ENCODE measurements at places on chromosomes 6 and 20. TPM values are rescaled to one million over a fixed set of nuclear protein-coding genes. Genes with fewer than 3 reads are reported as not detected.

The PTK6 gene
- 0.14 TPM for polyA plus RNA-seq

The CNBD2 gene
- 0.33 TPM for polyA plus RNA-seq

The TMEM244 gene
- polyA plus RNA-seq, result 0.52 TPM

The C6orf163 gene
- polyA plus RNA-seq, result not detected

The RAB44 gene
- polyA plus RNA-seq, result 0.14 TPM

The ARMC12 gene
- 1.5 TPM for polyA plus RNA-seq

The CSE1L gene
- polyA plus RNA-seq, result 70.8 TPM

GRCh38 chr20:48584391-48585060, 243.3 kb downstream of the PREX1 start:
- DNase-seq, result no peak

DNA sequence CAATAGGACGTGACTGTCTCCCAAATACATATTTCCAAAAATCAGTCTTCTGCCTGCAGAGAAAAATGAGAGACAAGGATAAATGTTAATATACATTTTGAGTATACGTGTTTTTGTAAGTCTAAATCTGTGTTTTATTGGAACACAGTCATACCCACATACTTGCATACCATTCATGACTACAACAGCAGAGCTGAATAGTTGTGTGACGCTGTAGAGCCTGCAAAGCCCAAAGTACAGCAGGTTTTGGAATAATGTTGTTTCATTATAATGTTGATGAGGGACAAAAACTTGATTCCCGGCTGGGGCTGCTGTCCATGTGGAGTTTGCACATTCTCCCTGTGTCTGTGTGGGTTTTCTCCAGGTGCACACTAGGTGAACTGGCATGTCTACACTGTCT, 23.8 kb upstream of the FBXO9 start:
- DNase-seq, result no peak

DNA sequence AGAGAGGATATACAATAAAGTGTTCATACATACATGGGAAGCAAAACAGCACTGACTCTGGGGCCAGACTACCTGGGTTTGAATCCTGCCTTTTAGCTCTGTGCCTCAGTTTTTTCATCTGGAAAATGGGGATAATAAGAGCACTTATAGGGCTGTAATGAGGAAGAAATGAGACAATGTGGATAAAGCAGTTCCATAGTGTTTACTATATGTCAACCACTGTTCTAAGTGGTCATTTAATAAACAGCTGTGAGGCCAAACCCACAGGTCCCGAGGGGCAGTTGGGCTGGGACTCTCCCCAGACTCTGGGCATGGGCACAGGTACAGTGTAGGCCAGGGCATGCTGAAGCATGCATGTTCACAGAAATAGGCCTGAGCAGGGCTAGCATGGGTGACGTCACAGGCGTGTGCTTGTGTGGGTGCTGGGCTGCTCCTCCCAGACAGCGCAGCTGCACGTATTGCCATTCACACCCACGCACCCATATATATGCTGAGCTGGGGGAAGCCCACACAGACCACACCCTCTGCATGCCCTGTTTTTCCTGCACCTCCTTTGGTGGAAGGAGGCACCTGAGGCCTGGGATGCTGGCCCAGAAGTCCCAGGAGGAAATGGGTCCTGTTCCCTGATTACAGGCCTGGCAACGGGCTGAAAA, 3.5 kb upstream of the PLCG1 start:
- no peak for DNase-seq

- DNase-seq, result no peak
These were observed 51.3 kb downstream of the DAAM2 start for GRCh38 chr6:39843305-39844020.

DNA sequence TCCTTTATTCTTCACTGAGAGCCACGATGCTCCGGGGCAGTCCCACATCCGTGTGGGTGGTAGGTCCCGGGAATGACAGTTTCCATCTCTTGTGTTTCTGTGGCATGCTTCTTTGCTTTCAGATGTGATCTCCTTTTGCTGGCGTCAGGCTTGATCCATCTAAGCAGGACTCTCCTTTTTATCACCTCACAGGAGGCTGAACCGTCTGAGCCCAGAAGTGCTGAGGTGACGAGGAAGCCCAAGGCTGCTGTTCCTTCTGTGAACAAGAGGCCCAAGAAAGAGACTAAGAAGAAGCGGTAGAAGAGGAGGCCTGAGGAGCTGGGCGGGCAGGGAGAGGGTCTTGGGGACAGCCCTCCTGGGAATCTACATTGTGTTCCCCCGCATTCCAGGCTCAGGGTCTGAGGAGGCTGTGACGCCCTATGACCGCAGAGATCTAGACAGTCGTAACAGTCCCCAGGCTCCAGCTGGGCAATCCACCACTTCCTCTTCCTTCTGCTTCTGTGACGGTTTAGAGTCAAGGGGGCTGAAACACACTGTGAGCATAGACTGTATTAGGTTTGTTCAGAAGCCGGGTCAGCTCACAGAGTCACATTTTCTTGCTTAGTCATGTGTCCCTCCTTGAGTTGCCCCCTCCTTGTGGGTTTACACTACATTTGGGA, 26.8 kb downstream of the MANBAL start:
- DNase-seq, result no peak

DNA sequence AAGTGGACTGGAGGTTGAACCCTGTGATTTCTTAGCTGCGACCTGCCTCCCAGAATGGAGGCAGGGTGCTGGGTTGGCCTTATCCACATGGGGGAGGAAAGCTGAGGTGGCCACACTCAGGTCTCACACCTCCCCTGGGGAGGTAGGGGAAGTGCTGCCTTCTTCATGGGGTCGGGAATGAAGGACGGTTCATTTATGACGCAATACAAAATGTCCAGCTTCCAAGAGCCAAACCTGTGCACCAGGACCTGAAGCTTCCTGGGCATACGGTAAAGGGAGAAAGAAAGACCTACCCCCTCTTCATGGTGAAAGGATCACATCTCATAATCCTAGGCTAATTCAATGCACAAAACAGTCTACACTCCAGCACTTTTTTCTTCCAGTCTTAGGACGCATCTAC, 150.6 kb upstream of the CDYL start:
- DNase-seq, result no peak

DNA sequence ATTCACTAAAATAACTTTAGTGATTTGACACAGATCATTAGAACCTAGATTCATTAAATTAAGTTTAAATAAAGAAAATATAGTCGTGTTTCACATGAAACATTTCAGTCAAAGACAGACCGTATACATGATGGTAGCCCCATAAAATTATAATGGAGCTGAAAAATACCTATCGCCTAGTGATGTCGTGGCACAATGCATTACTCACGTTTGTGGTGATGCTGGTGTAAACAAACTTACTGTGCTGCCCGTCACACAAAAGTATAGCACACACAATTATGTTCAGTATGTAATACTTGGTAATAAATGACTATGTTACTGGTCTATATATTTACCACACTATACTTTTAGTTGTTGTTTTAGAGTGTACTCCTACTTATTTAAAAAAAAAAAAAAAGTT, 17.3 kb downstream of the DST start:
- no peak for DNase-seq

DNA sequence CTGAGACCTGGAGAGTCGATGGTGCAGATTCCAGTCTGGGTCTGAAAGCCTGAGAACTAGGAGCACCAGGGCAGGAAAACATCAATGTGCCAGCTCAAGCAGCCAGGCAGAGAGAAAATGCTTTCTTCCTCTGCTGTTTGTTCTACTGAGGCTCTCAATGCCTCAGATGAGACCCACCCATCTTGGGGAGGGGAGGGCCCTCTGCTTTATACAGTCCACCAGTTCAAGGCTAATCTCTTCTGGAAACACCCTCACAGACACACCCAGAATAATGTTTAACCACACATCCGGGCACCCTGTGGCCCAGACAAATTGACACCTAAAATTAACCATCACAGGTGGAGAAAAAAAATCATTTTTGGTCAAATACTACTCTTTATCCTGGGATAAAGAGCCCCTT, 89.3 kb upstream of the SLC22A23 start:
- DNase-seq, result no peak

DNA sequence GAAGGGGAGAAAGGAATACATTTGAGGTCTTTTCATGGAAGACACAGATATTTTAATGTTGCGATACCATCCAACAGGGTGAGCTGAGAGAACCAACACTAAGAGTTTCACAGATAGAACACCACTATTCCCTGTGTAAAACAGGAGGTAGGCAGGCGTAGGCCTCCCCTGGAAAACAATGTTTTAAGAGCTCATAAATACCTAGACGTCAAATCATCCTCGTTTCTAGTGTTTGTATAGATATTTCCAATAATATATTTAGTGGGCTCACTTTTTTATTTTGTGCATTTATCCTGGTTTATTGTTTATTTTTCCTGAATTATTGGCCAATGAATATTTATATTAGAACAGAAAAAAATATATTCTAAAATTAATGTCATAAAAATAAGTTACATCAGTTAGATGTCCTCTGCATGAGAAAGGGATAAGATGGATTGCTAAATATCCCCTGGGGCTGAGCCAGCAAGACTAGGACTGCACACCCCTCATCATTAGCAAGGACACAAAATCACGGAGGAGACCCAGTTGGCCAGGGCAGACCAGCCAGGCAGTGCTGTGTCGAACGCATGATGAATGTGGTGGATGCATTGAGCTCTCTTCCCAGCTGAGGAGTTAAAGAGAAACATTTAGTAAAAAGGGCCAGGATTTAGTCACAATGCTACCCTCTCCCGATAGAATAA, 380.5 kb downstream of the C6orf118 start:
- no peak for DNase-seq

DNA sequence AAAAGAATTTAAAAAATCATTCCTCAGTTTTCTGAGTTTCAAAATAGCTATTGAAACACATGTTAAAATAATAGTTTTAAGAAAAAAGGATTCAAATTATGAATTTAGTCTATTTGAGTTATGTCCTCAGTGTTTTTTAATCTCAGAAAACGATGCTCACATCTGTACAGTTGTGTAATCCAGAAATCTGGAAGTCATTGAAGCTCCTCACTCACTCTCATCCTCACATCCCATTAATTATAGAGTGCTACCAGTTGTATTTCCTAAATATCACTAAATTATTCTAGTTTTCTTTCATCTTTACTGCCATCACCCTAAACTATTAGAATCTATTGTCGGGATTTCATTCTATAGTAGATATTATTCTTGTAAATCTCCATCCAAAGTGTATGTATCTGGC, 234.7 kb upstream of the RIMS1 start:
- peak; percentile 7 for DNase-seq

- DNase-seq, result peak; percentile 17
These were observed 204.5 kb downstream of the ISM1 start for GRCh38 chr20:13425381-13426135.

DNA sequence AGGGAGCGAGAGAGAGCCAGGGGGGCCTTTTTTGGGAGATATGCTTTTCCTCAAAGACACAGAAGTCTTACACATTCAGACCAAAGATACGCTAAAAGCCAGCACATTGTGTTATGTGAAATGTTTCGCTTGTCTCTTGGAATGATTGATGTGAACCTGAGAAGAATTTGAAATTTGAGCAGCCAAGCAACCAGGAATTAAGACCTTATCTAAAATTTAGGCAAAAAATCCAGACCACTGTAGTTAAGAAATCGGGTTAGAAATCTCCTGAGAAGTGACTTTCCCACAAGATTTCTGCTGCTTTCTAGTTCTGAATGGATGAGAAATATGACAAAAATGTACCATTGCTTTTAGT, 223.2 kb upstream of the GMDS start:
- no peak for DNase-seq

DNA sequence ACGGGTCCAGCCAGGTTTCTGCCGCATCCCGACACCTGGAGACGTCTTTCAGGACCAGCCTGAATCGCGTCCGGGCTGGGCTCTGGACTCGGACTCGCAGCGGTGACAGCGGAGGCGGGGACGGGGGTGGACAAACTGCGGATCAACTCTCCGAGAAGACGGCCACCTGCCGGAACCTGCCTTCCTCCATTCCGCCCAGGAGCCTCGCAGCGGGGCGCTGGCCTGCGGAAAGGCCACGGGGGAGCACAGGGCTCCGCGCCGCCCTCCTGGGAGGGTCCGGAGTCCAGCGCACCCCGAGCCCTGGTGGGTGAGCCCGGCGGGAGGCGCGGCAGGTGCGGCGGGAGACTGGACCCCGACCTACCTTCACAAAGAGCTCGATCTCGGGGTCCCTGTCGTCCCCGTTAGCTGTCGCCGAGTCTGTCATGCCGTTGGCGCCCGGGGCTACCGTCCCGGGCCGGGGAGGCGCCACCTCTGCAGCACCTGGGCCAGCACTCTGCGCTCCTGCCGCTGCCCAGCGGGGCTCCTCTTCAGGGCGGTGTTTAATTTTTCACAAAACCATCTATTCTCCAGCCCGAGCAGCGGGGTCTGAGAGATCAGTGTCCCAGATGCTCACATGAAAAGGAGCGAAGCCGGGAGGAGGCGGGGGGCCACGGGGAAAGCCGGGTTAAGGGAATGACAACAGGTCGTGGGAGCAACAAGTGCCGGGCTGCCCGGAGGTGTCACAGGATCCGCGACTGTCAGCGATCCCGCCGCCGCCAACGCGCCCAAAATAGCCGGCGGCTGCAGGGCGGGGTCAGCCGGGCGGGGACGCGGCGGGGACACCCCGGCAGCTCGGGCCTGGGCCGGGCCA, at the start of gene CLIC5:
CLIC5 (minus strand) TSS at position 742 of the 850 bp plus-strand sequence; CDS start at position 424, 318 bp downstream.
- no peak for DNase-seq

GRCh38 chr6:36376742-36377141, 10.7 kb downstream of the ETV7 start:
- DNase-seq, result no peak

GRCh38 chr6:141521440-141521839, 611.3 kb upstream of the GJE1 start:
- no peak for DNase-seq

DNA sequence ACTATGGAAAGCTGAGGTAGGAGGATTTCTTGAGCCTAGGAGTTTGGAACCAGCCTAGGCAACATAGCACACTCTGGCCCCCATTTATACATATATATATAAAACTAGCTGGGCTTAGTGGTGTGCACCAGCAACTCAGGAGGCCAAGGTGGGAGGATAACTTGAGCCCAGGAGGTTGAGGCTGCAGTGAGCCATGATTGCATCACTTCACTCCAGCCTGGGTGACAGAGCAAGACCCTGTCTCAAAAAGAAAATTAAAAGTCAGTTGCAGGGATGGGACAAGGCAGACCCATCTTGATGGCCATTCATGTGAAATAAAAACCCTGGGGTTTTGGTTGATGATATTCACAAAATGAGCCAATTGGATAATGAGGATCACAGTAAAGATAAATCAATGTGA, 6.6 kb upstream of the GTF2H4 start:
- DNase-seq, result no peak
